Natural killer cell (primary cell): ENCODE measurements at places on chromosomes 13 and 19.

- DNase-seq = no peak
- H3K27ac ChIP-seq = no peak overlapping the region
- H3K27me3 ChIP-seq = no peaks in the 10 kb centered on the region
- no peak overlapping the region for H3K4me3 ChIP-seq
Measured at GRCh38 chr13:53336441-53337160, 308.0 kb downstream of the OLFM4 start.

DNA sequence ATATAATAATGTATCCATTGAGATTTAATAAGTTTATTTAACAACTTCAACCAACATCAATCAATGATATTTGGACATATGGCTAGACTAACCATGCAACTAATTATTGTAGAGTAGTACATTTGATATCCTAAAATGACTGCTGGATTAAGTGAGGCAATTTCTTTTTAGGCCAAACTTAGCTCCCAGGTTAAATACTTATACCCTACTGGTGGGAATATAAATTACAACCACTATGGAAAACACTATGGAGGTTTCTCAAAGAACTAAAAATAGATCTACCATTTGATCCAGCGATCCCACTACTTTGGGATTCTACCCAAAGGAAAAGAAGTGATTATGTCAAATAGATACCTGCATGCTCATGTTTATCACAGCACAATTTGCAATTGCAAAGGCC, 345.8 kb downstream of the RBM26 start:
- no peak overlapping the region for H3K27ac ChIP-seq
- no peak for DNase-seq
- H3K4me1 ChIP-seq = no peaks in the 10 kb centered on the region
- no peak overlapping the region for H3K4me3 ChIP-seq
- H3K36me3 ChIP-seq = no peaks in the 10 kb centered on the region

DNA sequence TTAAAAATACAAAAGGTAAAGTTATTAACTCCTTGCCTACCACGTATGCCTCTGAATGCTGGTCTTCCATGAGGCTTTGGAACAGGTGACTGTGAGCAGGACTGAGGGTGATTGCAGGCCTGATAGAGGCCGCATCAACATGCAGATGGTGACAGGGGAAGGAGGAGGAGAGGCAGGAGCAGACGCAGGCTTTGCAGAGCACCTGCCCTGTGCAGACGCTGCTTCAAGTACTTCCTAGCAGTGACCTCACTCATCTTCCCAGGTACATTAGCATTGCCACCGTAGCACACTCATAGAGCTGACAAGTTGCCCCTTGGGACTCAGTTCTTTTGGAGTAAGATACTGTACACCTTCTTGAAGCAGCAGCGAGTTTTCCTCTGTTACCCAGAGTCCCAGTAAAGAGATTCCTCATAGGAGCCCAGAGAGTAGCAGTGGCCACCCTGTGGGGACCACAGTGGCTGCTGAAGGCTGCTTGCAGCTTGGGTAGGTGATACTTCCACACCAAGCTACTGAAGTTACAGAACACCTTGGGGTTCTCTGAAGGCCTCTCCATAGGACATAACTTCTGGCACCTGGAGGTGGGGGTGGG, 56.0 kb downstream of the ZNF536 start:
- H3K36me3 ChIP-seq = no peaks in the 10 kb centered on the region
- H3K4me1 ChIP-seq = no peaks in the 10 kb centered on the region
- no peak overlapping the region for H3K4me3 ChIP-seq
- H3K27ac ChIP-seq = no peak overlapping the region

- H3K4me3 ChIP-seq = no peak overlapping the region
- H3K27ac ChIP-seq = no peak overlapping the region
Measured at GRCh38 chr19:2555422-2556220, 79.7 kb downstream of the GADD45B start.

GRCh38 chr19:1481224-1481892, 2.3 kb upstream of the C19orf25 start:
- H3K27ac ChIP-seq = no peak overlapping the region
- peaks cover 25% of the 10 kb centered on the region for H3K4me1 ChIP-seq
- H3K27me3 ChIP-seq = no peaks in the 10 kb centered on the region
- H3K4me3 ChIP-seq = no peak overlapping the region
- peaks cover 2% of the 10 kb centered on the region for H3K36me3 ChIP-seq
- DNase-seq = no peak

GRCh38 chr13:41222259-41222852, 28.0 kb upstream of the KBTBD7 start:
- no peak overlapping the region for H3K27ac ChIP-seq
- peak; percentile 77 for DNase-seq
- H3K27me3 ChIP-seq = no peaks in the 10 kb centered on the region
- H3K36me3 ChIP-seq = peaks cover 13% of the 10 kb centered on the region
- H3K4me1 ChIP-seq = no peaks in the 10 kb centered on the region
